ENCODE measurements at places on chromosomes 1 and 21.

DNA sequence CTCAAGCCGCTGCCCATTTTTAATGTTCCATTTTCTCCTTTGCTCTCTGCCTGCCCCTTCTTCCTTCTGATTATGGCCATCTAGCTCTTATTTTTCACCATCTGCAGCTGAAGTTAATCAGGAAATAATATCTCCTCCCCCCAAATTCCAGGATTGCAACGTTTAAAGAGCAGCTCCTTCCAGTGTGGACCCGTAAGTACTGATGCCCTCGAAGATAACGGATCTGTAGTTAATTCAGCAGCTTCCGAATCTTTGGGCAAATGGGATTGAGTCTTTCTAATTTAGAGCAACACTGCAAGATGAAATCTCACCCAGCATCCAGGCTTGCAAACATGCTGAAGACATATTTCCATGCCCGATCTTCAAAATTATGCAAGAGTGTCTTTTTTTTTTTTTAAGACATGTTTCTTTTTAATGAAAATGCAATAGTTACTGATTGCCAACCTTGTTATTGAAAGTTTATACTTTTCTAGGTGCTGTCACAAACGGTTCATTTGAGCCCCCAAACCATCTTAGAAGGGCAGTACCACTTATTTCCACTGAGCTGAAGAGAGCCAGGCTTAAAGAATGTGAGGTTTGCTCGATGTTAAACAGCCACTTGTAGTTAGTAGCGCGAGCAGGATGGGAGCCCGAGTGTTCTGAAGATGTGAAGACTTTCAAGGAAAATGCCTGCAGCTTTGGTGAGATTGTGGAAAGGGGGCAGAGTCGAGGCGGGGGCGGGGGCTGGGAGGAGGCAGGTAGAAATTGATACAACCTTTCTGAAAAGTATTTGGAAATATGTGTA is 10.9 kb upstream of the RCAN3 start:
- DNase-seq: no peak

DNA sequence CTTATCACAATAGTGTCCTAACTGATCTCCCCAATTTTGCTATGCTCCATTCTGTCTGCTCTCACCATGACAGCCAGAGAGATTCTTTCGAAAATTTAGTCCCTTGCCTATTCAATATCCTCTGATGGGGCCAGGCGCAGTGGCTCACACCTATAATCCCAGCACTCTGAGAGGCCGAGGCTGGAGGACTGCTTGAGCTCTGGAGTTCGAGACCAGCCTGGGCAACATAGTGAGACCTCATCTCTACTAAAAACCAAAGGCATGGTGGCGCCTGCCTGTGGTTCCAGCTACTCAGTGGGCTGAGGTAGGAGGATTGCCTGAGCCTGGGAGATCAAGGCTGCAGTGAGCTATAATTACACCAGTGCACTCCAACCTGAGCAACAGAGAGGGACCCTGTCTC is 16.1 kb upstream of the PDZK1IP1 start:
- DNase-seq: no peak

GRCh38 chr1:18949686-18950400 is 6.6 kb downstream of the IFFO2 start:
- no peak for DNase-seq

GRCh38 chr1:9593492-9594465 is 5.1 kb downstream of the TMEM201 start:
- peak; percentile 37 for DNase-seq

GRCh38 chr1:238592621-238593020 is 701.9 kb upstream of the ZP4 start:
- no peak for DNase-seq

DNA sequence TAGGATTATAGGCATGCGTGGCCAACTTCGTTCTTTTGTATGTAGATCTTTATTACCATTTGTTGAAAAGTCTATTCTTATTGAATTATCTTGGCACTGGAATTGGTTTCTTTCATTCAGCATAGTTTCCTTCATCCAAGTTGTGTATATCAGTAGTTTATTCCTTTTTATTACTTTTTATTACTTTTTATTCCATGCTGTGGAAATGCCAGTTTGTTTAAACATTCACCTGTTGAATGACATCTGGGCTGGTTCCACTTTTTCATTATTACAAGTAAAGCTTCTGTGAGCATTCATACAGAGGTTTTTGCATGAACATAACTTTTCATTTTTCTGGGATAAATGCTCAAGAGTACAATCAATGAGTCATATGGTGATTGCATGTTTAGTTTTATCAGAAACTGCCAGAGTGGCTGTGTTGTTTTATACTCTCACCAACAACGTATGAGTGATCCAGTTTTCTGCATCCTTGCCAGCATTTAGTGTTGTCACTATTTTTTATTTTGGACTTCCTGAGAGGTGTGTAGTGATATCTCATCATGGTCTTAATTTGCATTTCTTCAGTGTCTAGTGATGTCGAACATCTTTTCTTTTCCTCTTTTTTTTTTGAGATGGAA is 28.6 kb downstream of the PTPRU start:
- no peak for DNase-seq

DNA sequence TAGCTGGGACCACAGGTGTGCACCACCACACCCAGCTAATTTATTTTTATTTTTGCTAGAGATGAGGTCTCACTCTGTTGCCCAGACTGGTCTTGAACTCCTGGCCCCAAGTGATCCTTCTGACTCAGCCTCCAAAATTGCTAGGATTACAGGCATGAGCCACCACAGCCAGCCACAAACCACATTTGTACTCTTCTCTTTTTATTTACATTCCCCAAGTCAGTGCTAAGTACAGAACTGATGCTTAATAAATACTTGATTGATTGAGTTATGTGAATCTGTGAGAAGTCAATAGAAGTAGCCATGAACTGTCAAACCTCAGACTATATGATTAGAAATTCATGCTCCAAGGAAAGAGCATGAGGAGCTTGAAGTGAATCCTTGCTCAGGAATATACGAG is 48.5 kb upstream of the S1PR1 start:
- no peak for DNase-seq

- DNase-seq: no peak
Measured at GRCh38 chr1:226816576-226816975, 53.8 kb upstream of the PSEN2 start.

DNA sequence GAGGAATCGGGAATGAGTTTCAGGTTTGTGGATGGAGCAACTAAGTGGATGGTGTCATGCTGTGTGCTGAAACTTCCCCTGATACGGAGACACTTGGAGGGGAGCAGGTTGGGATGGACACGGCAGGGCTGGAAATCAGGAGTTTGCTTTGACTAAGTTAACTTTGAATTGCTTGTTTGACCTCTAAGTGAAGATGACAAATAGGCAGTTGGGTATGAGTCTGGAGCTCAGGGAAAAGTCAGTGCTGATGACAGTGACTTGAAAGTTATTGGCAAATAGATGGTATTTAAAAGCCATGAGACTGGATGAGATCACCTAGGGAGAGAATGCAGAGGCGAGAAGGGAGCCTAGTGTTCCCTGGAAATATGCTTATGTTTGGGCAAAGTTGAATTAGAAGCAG is 12.8 kb upstream of the ZSCAN20 start:
- no peak for DNase-seq

- DNase-seq: peak; percentile 62
Measured at GRCh38 chr1:45686015-45686287, 382 bp downstream of the GPBP1L1 start.

DNA sequence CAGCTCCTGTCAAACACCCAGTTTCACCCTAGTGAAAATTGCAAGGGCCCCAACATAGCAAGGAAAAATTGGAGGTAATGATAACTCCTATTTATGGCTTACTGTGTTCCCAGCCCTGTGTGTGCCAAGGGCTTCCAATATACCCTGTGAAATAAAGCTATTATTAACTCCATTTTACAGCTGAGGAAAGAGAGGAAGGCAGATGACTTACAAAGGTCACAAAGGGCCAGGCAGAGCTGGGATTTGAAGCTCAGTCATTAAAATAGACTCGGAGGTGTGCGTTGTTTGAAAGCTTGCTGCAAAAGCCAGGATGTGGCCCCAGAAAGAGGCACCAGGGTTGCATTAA is 20.2 kb upstream of the SDC3 start:
- DNase-seq: no peak

- DNase-seq: no peak
Measured at GRCh38 chr1:205316161-205316566, 5.4 kb downstream of the NUAK2 start.

DNA sequence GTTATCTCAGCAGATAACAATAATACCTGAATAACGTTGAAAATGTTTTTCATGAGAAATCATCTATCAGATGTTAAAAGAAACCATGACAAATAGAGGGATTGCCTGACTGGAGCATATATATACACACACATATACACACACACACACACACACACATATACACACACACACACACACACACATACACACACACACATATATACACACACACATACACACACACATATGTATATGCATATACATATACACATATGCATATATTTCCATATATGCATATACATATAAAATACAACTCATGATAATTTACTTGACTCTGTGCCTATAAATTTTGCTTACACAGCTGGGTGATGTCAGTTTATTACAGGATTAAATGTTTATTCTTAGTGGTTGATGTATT is 847.3 kb upstream of the ADAMTS5 start:
- DNase-seq: no peak

DNA sequence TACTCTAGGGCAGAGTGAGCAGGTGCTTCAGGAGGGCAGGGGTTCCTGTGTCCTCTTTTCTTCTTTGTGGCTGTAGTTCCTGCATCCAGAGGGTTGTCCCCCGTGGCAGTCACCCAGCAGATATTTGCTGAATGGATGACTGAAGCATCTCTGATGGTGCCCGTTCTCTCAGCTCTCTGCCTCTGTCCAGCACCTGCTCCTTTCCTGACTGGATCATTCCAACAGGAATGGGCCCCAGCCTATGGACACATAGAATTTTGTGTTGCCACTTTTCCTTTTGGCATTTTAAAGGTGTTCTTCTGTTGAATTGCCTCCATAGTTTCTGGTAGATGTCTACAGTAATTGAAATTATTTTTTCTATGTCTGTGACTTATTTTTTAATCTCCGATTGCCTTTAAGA is 372.5 kb upstream of the C1orf174 start:
- DNase-seq: no peak

GRCh38 chr21:45469273-45470086 is 64.5 kb downstream of the COL18A1 start:
- no peak for DNase-seq

DNA sequence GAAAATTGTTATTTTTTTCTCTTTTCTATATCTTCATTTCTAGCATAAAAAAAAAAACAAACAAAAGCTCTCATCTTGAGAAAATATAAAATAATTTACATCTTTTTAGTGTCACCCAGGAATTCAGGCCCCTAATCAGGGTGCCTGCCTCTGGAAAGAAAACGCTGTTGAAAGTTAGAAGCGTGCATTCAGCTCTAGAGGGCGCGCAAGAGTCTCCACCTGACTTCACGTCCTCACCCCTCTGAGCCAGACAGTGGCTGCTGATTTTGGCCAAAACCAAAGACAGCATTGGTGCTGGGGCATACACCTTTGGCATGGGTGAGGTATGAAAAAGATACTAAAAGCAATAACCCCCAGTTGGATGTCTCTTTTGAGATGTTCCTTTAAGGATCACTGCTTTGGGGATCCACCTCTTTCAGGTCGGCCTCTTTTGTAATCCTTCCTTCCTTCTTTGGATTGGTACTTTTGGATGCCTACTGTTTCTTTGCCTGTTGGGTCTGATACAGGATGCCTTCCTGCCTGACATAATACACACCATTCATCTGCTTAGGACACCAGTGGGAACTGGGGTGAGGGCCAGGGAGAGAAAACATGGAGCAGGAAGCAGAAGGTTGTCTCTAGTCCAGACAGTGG is 77.6 kb upstream of the CHRM3 start:
- DNase-seq: peak; percentile 6

DNA sequence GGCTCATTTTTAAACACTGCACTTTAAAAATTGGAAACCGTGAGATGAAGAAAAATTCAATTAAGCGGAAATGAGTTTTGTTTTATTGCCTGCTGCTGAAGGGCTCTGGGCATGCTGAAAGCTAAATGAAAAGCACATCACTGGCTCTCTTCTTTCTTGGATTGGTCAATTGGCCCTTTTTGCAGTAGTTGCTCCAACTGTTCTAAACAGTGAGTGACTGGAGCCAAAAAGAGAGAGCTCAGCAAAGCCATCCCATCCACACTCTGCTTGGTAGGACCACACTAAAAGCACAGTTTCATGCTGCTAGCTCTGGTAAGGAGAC is 48.1 kb downstream of the LHX4 start:
- DNase-seq: no peak

DNA sequence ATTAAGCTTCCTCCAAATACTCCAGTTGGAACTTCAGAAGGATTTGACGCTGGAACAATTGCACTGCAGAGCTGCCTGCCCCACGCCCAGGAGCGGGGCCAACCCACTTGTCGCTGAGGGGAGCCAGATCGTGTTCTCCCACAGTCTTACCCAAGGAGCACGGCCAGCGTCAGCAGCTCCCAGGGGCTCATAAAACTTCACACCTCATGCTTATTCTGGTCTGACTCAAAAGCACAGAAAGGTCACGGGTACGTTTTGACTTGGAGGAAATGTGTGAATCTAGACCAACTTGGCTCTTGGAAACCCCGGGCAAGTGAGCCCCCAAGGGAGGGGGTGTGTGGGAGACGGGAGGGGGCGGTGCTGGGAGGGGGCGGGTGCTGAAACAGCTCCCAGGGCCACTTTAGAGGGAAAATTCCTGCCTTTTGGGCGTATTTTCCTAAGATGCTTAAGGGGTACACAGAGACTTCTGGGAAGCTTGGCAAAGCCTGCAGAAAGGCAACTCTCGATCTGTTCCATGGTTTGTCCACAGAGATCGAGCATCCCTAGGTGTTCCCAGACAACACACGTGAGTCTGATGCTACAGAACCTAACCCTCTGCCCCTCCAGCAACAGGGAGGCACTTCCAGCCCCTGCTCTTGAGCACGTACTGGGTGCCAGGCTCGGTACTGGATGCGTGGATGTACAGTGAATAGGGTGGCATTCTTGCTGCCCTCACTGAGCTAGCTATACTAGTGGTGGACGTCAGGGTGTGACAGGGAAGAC is 98.9 kb downstream of the DHRS3 start:
- no peak for DNase-seq

- no peak for DNase-seq
Measured at GRCh38 chr21:39611551-39612190, 1.1 kb upstream of the B3GALT5 start.

DNA sequence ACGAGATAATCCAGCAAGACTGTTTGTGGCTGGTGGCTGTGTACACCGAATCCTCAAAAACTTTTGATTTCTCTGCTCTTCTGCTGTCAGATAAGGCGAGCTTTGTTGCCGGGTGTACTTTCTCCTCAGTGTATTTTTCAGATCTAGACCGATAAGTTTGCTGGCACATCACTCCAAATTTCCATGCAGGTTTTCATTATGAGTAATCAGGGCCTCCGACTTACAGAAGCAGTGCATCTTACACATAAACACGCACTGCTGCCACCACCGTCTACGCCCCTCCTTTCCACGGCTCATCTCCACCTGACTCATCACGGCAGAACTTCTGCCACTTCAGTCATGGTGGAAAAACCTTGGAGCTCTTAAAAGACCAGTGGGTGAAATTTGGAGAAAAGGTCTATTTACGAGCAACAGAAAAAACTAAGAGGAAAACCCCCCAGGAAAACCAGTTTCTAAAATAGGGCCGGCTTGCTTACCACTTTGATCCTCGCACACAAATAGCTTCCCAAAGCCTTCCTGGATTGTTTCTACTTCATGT is 7.7 kb downstream of the ZBTB21 start:
- DNase-seq: peak; percentile 35

- no peak for DNase-seq
Measured at GRCh38 chr1:226443439-226443838, 35.5 kb upstream of the PARP1 start.
